Activated CD8-positive, alpha-beta memory T cell treated with anti-CD3 and anti-CD28 coated beads for 48 hours (primary cell): ENCODE measurements at places on chromosomes 3 and 15.

DNA sequence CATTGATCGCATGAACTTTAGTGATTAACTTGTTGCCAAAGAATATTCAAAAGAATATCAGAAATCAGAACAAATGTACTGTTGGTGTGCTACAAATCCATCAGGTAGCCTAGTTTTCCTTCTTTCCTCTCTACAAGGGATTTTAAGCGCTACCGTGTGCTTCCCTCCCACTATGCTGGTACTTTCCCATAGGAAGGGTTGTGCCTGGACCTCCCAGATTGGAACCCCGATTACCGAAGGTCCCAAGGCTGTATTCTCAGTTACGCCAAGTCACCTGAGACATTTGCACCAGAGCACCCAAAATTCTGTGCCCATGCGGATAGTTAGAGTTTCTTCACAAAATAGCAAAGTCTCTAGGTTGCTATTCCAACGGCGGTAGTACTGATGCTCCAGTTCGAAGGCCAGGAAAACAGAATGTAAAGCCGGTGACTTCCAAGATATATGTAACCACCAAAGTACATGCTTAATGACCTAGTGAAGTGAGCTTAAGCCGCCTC, 23.4 kb upstream of the GATM start:
- DNase-seq, result no peak

GRCh38 chr3:156298938-156299337, 178.6 kb downstream of the KCNAB1 start:
- DNase-seq, result no peak

- DNase-seq, result no peak
Measured at GRCh38 chr3:26715431-26715830, 92.9 kb downstream of the LRRC3B start.

GRCh38 chr3:185760550-185760949, 64.3 kb downstream of the IGF2BP2 start:
- no peak for DNase-seq

DNA sequence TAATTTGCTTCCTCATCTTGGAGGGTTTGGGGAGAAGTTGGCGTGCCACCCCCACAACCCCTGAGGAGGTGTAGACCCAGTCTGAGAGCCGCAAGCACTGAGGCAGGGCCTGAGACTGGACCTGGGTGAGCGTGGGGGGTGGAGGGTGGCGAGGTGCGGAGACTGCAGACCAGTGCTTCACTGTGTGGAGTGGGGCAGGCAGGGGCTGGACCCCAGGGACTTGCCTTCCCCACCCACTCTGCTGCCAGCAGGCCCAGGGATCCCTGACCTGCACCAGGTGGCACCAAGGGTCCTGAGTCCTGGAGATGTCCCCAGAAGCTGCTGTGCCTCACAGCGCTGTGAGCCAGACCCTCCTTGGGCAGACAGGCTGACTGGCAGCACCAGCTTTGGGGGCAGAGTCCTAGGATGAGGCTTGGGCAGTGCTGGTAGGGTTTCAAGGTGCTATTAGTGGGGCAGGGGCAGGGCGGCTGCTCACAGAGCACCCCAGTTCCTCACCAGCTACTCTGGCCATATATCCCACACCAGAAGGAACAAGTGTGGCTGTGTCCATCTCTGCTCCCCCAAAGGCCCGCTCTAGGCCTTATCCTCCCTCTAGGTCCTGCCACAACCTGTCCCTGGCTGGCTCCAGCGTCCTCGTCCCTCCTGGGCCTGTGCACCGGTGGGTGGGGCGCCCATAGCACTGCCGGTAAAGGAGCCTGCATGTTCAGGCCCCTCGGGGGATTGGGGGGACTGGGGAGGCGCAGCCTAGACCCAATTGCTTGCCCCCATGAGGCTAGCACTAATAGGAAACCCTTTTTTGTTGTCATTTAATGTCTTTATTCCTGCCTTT, 11.8 kb downstream of the ZBTB47 start:
- DNase-seq, result no peak
